Mesothelial cell of epicardium (in vitro differentiated cells): ENCODE measurements at places on chromosomes 11 and 22.

DNA sequence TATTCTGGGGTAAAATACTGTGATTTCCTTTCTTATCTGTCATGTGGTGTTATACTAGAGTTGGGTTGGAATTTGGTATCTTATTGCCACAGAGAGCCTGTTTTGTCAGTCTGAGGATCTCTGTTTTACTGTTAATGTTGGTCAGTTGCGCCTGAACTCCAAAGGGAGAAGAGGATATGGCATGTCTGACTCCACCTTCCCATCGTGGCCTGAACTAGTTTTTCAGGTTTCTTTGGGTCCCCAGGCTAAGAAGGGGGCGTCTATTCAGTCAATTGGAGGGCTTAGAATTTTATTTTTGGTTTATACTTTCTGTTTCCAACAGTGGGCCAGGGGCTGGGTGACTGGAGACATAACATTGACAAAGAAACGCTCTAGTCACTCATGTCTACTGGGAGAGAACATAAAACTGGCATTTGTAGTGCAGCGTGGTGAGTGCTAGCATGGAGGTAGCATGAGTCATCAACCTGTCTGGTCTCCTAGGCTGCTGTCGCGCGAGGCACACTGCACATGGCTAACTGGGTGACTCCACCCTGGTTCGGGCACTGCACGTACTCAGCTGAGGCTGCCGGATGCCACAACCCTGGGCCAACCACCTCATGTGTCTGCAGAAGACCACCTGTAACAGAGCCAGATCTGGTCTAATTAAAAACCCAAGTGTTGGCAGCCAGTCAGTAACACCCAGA, 120.1 kb upstream of the OR9Q1 start:
- peak overlapping the region; percentile 27 for H3K27ac ChIP-seq
- no peaks in the 10 kb centered on the region for H3K36me3 ChIP-seq
- peaks cover 3% of the 10 kb centered on the region for H3K27me3 ChIP-seq
- DNase-seq: no peak
- no peak overlapping the region for H3K4me3 ChIP-seq

DNA sequence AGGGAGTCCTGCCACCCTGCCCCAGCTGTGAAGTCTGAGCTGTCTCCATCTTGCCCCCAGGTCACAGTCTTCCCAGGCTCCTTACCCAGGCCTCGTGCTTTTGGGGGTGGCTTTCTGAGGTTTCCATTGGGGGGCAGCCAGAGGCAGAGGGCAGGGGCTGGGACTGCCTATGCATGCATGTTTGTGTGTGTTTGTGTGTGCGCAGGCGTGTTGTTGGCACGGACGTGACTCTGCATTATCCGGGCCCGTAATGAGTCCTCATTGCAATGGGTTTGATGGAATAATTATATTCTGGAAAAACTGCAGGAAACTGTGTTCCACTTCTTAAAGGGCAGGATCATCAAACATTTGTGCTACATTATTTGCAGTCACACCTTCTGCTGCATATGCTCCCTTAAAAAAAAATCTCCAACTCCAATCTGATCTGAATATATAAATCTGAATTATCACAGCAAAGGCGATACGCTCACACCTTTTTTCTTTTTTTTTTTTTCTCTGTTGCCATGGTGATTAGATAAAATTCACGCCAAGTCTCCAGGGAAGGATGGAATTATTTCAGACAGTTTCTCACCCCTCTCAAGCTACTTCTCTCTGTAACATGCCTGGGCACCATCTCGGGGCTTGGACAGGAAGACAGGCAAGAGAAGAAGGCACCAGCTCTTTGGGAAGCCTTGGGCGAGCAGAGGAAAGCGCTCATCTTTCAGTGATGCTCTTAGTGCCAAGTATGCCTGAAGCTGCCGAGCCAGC, 45.9 kb downstream of the DSCAML1 start:
- no peaks in the 10 kb centered on the region for H3K36me3 ChIP-seq
- no peak overlapping the region for H3K4me3 ChIP-seq
- H3K27me3 ChIP-seq: peaks cover 61% of the 10 kb centered on the region
- H3K4me1 ChIP-seq: peaks cover 4% of the 10 kb centered on the region
- no peak overlapping the region for H3K27ac ChIP-seq

- DNase-seq: no peak
- H3K4me3 ChIP-seq: no peak overlapping the region
- peaks cover 91% of the 10 kb centered on the region for H3K27me3 ChIP-seq
- peaks cover 6% of the 10 kb centered on the region for H3K4me1 ChIP-seq
Observed at GRCh38 chr11:118142809-118143208, 9.8 kb downstream of the SCN4B start.

DNA sequence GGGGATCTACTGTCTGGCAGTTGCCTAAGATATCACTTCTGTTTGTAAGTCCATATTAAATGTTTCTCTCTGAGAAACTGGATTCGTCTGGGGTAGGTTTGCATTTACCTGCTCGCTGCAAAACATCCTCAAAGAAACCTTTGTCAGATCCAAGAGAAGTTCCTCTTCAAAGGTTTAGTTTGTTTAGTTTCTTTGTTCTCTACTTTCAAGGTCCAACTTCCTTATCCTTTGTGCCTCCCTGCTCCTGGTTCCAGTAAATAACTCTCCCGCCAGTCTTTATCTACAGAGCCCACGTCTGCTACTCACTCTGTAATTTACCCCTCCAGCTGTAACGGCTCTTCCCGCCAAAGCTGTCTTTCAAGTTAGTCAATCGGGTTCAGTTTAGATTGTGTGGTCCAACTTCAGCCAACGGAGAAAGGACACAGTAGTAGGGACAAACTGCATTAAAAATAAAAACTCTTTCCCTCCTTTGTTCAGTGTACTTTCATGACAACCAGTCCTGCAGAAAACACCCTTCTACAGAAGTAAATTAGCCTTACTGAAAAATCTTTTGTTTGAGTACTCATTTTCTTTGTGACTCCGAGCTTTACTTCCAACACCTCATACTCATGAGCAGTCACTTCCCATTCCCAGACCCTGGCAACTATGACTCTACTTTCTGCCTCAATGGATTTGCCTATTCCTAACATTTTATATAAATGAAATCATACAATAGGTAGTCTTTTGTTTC, 41.0 kb downstream of the TMPRSS5 start:
- no peak for DNase-seq
- H3K27me3 ChIP-seq: no peaks in the 10 kb centered on the region
- peaks cover 11% of the 10 kb centered on the region for H3K36me3 ChIP-seq
- H3K27ac ChIP-seq: peak overlapping the region; percentile 93
- H3K4me1 ChIP-seq: peaks cover 24% of the 10 kb centered on the region
- peak overlapping the region; percentile 15 for H3K4me3 ChIP-seq

GRCh38 chr22:26245001-26245400, 75.7 kb downstream of the SEZ6L start:
- no peak overlapping the region for H3K4me3 ChIP-seq
- no peak overlapping the region for H3K27ac ChIP-seq
- peaks cover 45% of the 10 kb centered on the region for H3K27me3 ChIP-seq
- H3K4me1 ChIP-seq: no peaks in the 10 kb centered on the region
- no peaks in the 10 kb centered on the region for H3K36me3 ChIP-seq

GRCh38 chr11:72223615-72224563, 678 bp upstream of the INPPL1 start:
- H3K27ac ChIP-seq: peak overlapping the region; percentile 99
- H3K36me3 ChIP-seq: peaks cover 1% of the 10 kb centered on the region
- H3K4me1 ChIP-seq: peaks cover 27% of the 10 kb centered on the region
- DNase-seq: peak; percentile 81
- peak overlapping the region; percentile 96 for H3K4me3 ChIP-seq
- H3K27me3 ChIP-seq: no peaks in the 10 kb centered on the region

DNA sequence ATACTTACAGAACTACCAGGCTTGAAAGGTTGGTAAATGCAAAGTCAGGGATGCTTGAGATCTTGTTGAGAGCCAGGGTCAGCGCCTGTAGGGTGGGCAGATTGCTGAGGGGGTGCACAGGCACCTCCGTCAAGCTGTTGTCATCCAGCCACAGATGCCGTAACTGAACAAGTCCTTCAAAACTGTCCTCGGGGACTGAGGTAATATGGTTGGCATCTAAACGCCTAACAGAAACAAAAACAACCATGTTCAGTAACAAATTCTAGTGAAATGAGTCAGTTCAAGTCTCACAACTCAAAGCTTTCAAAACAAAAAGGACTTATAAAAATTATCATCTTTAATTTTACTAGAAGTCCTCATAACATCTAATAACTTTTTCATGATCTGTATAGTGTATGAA, 22.2 kb upstream of the CCDC34 start:
- no peak overlapping the region for H3K27ac ChIP-seq
- H3K4me1 ChIP-seq: peaks cover 30% of the 10 kb centered on the region
- peaks cover 20% of the 10 kb centered on the region for H3K36me3 ChIP-seq
- no peak for DNase-seq
- H3K27me3 ChIP-seq: no peaks in the 10 kb centered on the region
